Neural crest cell (in vitro differentiated cells): ENCODE measurements at places on chromosomes 4 and X. TPM values are rescaled to one million over a fixed set of nuclear protein-coding genes. Genes with fewer than 3 reads are reported as not detected.

The FABP2 gene
- not detected in 2 replicates for total RNA-seq

The P2RY8 gene
- not detected in 2 replicates for total RNA-seq

The CTAG1B gene
- not detected in 2 replicates for total RNA-seq

The BEX5 gene
- 3.1 and 3.8 TPM in 2 replicates for total RNA-seq

The SERTM2 gene
- 0.11 TPM in 1 of 2 replicates, not detected in the other for total RNA-seq

GRCh38 chrX:37553476-37553875 is 18.0 kb upstream of the LANCL3 start:
- H3K36me3 ChIP-seq: no peaks in the 10 kb centered on the region
- no peak overlapping the region for H3K27ac ChIP-seq
- DNase-seq: no peak
- H3K4me3 ChIP-seq: no peak overlapping the region

DNA sequence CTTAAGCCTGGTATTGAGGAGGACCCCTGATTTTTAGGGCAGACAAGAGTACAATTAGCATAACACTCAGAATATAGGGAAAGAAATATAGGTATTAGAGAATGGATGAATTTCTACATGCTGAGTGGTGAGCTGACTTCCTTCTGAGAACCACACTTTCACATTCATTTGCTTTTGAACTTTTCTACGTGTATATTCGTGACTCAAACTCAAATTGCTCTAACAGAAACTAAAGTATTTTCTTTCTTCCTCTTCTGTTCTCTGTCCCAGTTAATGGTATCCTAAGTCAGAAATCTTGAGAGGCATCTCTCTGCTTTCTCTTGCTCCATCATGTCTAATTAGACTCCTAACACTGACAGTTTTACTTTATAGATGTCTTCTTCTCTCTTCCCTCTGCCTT is 103.2 kb upstream of the CITED1 start:
- H3K36me3 ChIP-seq: peaks cover 26% of the 10 kb centered on the region
- DNase-seq: no peak
- H3K27ac ChIP-seq: no peak overlapping the region
- H3K27me3 ChIP-seq: no peaks in the 10 kb centered on the region
- H3K4me3 ChIP-seq: no peak overlapping the region
